ENCODE measurements at places on chromosomes 16 and 17.

DNA sequence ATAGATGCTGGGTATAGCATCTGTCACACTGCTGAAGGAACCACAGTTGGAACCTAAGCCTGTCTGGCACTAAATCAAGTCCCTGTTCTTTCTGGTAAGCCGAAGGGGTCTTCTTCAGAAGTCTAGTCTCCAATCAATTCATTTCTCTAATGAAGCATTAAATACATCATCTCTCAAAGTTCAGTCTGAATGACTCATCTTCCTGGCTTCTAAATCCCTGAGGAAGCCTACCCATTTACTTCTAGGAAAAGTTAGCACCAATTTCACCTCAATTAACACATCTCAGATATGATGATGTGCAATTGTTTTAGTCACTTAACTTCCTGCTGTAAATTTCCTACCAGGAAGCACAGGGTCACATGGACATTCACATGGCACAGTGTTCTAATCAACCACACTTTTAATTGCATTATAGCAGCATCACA lies 49.9 kb downstream of the TEX14 start:
- peak; percentile 6 for DNase-seq

GRCh38 chr17:14489986-14490385 lies 189.1 kb downstream of the HS3ST3B1 start:
- DNase-seq: no peak

DNA sequence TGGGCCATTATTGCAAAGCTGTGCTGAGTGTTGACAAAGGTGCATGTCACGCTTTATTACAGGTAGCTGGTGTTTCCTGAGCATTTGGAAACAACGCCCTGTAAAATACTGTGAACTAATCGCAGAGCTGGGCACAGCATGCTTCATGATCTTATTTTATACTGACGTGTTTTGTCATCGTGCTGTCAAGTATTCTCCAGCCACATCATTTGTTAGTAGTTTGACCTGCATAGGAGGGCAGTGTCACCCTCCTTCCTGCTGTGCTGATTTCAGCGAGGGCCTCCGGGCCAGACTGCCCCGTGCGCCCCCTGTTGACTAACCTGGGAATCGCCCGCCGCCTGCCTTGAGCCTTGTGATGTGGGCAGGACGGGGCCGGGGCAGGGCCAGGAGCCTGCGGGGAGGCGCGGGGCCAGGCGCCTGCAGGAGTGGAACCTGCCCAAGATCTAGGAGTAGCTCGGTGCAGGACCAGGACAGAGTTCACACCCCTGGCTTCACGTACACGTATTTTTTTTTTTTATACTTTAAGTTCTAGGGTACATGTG lies 820.7 kb downstream of the KCNJ18 start:
- DNase-seq: no peak

DNA sequence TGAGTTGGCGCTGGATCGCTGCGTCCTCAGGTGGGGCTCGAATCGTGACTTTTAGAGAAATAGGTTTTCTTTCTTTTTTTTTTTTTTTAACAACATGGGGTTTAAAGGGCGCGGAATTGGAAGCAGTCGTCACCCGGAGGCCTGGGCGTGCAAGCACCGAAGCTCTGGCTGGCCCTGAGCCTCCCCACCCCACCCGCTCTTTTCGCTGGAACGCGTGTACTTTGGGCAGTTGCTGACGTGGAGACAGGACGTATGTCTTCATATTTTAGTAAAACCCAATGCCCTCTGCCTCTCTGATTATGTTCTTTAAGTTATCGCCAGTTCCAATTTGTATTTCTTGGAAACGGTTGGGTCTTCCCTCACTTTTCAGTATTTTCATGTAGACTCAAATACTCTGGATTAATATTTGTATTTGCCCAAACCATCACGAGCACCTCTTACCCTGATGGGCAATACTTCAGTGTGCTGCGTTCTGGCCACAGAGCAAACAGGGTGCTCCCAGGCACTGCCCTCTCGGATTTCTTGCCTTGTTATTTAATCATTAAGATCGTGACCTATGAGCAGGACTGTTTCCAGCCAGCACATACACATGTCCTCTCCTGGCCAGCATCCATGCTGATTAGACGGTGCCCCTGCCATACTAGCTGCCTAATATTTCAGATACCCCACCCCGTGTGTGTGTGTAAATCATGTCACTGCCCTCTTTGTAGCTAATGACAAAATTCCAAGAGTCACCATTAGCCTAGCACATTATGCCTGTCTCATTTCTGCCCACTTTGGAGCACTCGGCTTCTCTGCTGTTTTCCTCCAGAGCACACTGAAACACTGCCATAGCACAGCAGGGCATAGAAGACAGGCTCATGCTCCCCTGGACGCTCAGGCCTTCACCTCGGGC lies 805 bp upstream of the C16orf95 start:
- peak; percentile 62 for DNase-seq

DNA sequence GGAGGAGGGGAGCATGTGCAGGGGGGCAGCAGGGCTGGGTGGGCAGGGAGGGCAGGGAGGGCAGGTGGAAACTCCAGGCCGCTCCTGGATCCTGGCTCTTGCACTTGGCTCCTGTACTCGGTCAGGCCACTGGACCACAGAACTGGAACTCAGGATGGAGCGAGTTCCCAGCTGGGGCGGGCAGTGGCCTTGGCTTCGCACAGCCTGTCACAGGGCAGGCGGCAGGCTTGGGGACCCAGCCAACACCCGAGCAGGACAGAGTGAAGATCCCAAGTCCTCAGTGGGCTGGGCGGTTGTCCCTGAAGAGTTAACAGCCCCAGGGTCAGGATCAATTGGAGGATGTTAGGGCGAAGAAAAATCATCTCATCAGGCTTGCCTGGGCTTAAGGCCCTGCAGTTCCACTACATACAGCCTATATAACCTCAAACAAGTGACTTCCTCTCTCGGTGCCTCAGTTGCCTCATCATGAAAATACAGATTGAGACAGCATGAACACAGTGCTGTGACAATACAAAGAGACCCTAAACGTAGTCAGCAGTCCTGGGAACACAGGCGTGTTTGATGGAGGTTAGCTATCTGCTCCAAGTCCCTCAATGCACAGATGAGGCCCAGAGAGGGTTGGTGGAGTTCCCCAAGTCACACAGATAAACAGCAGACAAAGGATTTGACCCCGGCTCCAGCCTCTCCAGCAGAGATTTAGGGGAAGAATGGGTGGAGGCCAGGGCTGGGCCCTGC lies 21.9 kb downstream of the ZNF423 start:
- no peak for DNase-seq

- no peak for DNase-seq
These were observed 14.7 kb downstream of the CA7 start for GRCh38 chr16:66858740-66859396.

DNA sequence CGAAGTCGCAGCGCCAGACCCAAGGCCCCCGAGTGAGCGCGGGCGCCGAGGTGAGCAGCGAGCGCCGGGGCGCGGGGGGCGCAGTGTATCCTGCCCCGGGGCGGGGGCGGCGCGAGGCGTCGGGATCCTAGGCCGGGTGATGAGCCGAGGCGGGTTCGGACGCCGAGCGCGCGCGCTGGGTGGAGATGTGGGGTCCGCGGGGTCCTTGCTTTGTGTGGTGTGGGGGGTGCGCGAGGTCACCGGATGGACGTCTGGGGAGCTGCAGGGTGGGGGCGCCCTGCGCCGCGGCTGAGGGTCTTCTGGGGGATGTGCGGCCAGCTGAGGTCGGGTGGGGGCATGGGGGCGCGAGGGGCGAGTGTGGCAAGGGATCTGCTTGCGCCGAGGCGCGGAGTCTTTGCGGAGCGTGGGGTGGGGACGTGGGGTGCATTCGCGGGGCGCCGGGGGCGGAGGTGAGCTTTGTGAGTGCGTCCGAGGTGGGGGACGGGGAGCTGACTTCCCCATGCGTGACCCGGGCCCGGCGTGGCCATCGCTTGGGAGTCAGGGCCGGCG lies 560 bp downstream of the RAI1 start:
- peak; percentile 12 for DNase-seq

DNA sequence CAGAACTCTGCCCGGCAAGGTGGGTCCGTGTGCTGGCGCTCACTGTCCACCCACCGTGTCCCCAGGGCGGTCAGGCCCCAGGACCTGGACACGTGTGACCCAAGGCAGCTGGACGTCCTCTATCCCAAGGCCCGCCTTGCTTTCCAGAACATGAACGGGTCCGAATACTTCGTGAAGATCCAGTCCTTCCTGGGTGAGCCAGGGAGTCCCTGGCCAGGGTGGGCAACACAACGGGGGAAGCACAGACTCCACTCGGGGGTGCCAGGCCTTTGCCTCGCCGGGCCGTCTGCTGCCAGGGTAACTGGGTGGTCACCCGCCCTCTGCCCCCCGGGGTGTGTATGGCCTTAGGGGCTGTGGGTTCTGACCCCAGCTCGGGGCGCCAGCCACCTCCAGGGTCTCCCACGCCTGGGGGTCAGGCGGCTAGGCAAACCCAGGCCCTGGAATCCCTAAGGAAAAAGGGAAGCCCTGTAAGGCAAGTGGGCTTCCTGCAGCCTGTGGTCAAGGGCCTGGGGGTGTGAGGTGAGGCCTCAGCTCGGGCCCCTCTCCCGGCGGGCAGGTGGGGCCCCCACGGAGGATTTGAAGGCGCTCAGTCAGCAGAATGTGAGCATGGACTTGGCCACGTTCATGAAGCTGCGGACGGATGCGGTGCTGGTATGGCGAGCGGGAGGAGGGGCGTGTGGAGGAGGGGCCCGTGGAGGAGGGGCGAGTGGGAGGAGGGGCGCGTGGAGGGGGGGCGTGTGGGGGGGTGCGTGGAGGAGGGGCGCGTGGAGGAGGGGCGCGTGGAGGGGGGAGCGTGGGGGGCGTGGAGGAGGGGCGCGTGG lies 6.5 kb downstream of the MSLN start:
- no peak for DNase-seq

DNA sequence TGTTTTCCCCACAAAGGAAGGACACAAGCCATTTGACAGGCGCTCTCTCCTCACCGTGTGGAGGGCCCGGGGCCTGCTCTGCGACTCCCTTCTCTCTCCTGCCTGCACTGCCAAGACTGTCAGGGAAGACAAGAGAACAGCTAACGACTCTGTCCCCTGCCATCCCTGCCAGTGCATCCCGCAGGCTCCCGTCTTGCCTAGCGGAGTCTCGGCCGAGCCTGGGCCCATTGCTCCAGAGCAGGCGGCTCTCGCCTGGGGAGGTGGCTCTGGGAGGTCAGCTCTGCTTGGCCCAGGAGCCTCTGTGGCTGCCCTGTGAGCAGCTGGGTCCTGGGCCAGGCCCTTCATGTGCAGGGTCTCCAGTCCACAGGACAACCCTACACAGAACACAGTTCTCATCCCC lies 53.0 kb downstream of the WNT3 start:
- DNase-seq: no peak

DNA sequence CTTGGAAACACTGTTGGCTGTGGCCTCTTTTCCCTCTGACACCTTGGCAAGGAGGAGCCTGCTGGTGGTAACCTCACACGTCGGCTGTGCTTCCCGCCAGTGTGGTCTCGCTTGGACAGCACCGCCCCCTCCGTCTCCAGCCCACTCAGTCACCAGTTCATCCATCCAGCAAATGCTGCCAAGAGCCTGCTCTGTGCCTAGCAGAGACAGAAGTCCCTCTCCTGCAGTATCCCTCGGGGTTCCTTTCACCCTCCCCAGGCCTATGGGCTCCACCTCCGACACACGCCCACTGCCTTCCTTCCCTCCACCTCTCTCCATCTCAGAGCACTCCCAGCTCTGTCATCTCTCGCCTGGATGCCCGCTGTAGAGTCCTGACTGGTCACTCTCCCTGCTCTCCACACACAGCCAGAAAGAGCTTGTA lies 12.3 kb downstream of the CACNG4 start:
- no peak for DNase-seq

- DNase-seq: peak; percentile 43
These were observed 60.2 kb upstream of the PHOSPHO1 start for GRCh38 chr17:49290690-49291359.

DNA sequence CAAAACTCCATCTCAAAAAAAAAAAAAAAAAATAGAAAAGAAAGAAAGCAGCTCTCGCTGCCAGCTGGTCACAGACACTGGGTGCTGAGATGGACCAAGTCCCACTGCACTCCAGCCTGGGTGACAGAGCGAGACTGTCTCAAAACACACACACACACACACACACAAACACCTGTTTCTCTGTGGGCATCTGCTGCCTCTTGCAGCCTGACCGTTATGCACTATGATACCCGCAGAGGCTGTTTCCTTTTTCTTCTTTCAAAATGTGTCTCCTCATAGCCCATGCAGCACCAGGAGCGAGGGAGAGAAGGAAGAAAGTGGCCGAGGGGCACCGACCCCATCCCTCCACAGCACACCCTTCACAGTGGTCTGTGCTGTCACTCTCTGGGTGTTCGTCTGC lies 36.9 kb upstream of the KLHDC4 start:
- DNase-seq: no peak

GRCh38 chr16:46854846-46855245 lies 23.9 kb upstream of the C16orf87 start:
- DNase-seq: no peak

- DNase-seq: peak; percentile 84
These were observed 12.1 kb upstream of the SCN4A start for GRCh38 chr17:63984651-63985386.

DNA sequence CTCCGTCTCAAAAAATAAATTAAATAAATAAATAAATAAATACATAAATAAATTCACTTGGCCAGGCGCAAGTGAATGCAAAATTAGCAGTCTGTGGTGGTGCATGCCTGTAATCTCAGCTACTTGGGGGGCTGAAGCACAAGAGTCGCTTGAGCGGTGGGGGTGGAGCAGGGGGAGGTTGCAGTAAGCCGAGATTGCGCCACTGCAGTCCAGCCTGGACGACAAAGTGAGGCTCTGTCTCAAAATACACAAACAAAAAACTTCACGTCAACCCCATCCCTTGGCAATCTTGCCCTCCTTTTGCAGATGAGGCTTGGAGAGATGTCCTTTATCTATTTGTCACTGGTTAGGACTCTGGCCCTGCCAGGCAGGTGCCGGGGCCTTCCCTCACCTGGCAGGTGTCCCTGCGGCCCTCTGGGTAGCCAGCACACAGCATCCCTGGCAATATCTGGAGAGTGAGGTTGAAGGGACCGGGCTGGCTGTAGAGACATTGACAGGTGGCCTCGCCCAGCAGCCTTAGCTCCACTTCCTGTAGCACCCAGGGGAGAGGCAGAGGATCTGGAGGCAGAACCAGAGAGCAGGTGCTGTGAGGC lies 4.4 kb downstream of the PRSS36 start:
- DNase-seq: no peak

GRCh38 chr16:24980077-24980793 lies 34.9 kb downstream of the ARHGAP17 start:
- DNase-seq: no peak

DNA sequence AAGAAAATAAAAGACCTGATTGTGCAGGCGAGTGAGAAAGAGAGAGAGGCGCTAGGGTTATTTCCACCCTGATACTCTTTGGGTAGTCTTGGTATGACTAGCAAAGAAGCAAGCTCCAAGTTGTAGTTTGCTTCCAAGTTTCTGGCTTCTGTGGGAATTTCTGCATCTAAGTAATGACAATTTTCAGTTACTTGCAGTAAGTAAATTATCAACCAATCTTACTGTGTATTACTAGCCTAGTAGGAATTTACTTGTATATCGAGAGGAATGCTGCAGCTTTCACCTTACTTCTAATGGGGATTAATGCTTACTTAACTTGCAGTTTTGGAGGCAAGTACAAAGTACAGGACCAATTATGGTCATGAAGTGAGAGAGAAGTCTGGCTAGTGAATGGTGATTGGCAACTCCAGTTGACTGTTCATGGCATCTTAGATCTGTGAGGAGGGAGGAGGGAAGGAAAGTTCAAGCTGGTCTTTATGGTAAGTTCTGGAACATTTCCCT lies 31.9 kb downstream of the TENT4B start:
- DNase-seq: peak; percentile 59
